ENCODE measurements at places on chromosomes 2 and 18.

DNA sequence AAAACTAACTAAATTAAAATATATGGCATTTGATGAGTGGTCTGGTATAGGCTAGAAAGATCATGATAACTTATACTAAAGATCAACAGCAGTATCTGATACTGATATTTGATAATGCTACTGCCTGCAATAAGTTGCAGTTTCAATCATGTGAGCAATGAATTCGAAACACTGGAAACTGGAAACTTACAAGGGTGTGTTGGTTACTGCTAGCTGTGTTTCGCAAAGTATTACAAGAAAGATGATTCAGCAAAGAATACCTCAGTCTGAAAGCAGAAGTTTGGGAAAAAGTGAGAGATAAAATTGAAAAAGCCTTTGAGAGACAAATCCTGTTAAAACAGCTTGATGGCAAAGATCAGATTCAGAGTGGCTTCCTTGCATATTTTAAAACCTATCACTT lies 294.5 kb downstream of the CCDC178 start:
- no peak for DNase-seq

DNA sequence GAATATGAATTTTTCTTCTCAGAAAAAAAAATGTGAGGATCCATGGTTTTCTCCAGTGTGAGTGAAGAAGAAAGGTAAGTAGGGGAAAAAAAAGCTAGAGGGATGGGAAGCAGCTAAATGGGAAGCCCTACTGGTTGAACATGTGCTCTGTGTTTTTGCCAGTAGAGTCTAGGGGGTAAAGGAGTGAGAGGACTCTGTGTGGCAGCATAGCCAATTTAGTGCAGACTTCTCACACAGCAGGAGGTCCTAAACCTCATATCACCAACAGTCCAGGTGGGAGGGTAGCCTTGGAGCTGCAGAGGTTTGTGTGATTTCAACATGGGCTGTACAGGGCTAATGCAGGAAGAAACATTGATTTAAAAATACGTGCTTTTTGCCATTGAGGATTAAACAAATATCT lies 334.5 kb upstream of the SPHKAP start:
- DNase-seq = no peak

DNA sequence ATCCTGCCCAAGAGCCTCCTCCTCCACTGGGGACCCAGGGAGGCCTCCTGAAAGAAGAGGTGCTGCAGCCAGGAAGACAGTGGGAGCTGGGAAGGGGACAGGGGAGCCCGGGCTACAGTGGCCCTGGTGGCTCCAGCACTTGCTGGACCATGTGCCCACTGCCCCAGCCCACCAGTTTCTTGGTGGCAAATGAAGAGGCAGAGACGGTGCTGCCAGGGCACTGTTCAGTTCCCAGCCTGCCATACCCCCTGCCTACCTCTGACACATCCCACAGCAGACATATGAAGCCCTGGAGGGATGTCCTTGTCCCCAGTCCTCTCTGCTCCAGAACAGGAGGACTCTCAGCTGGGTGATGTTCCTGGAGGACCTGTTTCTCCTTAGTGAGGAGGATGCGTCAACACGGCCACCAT lies 3.7 kb downstream of the RAMP1 start:
- DNase-seq = no peak

DNA sequence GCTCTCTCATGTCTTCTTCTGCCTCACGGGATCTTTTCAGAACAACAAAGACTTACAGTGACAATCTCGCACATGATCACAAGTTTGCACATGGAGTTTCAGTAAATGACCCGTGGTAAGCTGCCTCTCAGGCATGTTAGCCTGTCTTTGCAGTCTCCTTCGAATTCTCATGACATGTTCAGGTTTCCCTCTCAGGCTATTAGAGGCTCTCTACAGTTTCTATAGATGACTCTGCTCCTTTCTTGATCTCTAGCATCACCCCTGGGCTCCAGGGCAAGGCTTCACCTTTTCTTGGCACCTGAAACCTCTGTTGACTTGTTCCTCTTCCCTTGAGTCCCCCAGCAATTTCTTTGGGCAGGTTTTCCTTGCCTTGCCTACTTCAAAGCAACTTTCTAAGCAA lies 23.0 kb downstream of the MPP4 start:
- no peak for DNase-seq

DNA sequence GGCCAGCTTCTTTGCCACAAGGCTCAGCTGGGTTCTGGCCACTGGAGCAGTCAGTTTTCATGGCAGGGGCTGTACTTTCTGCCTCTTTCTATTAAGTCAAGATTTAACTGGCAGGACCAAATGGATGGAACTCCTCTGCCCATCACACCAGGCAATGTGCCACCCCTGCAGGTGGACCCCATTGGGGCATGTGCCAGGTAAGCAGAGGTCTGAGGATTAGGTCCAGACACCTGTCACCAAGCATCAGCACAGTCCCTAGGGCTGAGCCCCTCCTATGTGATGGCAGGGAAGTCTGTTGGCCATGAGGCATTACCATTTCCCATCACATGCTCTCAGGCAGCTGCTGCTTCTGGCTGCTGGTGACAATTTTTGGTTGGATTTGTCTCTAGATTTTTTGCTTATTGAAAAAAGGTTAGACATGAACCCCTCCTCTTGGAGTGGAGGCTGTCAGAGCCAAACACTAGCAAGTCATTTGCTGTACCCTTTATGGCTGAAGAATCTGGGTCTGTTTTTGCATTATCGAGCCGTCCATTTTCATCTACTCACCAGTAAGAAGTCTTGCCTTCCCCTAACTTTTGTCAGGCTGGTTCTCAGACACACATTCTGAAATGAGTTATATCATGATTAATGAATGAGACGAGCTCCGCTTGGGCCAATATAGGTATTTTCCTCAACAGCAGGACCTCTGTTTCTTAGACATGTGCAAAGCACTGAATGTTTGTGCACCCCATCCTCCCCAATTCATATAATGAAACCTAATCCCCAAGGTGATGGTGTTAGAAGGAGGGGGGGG lies 328.0 kb downstream of the TSN start:
- DNase-seq = no peak

- no peak for DNase-seq
These were observed 288.6 kb upstream of the FIGN start for GRCh38 chr2:164024396-164024795.

- no peak for DNase-seq
These were observed 784.1 kb upstream of the CDH7 start for GRCh38 chr18:64966667-64967066.

- no peak for DNase-seq
These were observed 26.8 kb upstream of the SP3 start for GRCh38 chr2:173991856-173992588.

GRCh38 chr2:109376796-109377495 lies 236.8 kb downstream of the SEPTIN10 start:
- DNase-seq = no peak

DNA sequence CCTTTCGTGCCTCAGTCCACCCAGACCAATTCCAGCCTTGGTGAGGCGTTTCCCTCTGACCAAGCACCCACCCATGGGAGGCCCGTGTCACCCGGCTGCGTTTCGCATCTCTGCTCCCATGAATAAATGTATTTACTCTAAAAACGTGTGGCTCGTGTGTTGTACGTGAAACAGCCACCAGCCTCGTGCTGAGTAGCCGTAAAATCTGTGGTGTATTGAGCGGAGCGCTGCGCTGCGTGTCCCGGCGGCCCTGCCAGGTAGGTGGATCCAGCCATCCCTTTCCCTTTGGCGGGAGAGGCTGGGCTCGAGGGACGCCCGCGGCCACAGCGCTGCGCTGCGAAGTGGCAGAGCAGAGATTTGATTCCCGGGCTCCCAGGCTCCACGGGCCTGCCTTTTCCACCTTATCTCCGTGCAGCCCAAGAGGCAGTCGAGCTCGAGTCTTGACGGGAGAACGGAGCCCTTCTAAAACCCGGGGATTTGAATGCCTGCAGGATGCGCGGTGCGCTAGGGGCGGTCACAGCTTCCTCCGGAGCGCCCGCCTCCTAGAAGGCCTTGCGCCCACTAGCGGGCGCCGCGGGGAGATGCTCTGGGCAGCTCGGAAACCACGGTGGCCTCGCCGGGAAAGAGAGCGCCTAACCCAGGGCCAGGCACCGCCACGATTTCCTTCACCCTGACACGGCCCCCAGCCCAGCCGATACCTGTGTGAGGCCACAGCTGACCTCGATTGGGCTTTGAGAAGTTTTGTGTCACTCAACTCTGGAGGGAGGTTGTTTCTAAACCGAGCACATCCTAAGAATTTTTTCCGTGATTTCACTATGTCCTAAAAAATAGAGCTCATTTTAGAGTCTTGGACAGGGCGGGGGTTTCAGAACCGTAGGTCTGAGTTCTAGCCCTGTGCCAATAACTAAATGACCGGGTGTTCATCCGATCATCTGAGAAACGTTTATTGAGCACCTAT lies 3.9 kb upstream of the PSMD1 start:
- DNase-seq = peak; percentile 76

DNA sequence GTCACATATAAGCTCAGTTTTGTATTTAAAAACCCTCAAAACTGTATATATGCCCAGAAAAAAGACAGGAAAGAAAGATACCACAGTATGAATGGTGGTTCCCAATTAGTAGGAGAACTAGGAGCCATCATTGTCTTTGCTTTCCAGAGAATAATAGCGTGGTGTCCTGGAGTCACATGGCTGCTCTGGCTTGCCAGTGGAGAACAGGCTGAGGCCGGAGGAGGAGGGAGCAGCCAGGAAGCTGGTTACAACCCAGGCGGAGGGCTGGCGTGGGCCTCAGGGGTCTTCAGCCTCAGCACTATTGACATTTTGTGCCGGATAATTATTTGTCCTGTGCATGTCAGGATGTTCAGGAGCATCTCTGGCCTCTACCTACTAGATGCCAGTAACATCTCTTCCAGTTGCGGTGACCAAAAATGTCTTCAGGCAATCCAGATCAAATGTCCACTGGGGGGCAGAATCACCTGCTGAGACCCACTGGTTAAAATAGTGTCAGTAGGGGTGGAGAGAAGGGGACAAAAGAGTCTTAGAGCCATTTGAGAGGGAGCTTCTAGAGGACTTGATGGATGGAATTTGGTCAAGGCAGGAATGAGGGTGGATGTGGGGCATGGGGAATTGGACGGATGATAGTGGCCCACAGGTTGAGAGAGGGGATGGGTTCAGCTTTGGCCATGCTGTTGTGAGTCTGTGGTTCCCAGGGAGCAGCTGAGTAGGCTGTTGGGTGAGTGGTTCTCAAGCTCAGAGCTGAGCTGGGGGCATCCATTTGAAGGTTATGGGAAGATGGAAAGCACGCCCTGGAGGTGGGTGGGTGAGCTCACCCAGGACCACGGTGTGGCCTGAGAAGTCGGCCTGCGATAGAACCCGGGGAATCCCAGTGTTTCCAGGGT lies 144.9 kb downstream of the AGAP1 start:
- no peak for DNase-seq

DNA sequence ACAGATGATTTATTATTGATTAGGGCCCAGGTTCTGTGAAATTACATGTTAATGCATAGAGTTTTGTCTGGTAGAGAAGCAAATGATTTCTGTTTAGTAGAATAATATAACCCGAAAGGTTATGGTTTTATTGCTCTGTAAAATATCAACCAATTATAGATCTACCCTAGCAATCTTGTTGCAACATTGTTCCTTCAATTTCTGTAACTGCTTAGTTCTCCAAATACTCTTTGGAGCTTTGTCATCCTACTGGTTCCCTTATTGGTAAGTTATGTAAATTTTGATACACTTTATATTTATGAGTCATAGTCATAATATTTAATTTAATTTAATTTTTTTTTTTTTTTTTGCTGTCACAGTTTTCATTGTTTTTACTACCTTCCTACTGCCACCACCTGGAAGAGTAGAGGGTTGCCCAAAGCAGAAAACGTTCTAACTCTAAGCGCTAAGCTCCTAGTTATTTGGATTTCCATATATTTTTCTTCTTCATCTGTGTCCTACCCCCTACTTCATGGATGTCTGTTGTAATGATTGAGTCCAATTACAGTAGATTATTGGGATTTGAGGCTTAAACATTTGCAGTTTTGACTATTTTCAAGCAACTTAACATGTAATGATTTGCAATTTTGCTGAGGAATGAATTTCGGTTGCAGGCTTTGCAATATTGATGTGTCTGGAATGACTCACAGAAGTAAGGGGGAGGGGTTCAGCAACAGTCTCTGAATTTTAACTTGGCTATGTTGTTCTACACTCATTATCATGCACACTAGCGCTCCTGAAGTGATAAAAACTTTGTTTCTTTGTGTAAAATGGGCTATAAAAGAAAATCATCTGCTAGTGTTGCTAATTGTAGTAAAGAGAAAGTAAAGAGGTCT lies 51.1 kb downstream of the NABP1 start:
- DNase-seq = no peak

DNA sequence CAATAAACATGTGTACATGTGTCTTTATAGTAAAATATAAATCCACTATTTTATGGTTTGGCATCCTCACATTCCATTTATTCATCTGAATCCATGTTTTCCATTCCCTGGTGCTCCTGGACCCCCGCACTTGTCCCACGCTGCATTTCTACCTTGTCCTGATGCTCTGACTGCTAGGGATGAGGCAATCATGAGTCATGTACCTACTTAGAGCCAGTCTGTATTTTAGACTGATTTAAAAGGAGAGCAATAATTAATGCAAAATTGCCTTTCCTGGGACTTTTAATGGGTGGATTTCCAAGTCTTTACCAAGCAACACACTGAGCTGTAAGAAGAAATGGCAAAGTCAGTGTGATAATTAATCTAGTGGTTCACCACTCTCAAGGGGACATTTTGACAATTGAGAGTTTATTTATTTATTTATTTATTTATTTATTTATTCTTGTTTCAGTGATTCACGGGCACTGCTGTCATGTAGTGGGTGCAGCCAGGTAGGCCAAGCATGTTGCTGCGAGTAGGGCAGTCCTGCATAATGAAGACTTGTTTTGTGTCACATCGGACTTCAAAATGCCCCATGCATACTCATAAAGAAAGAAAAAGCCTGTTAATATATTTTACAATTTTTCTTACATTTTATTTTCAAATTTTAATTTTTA lies 419.3 kb upstream of the VWC2L start:
- no peak for DNase-seq

DNA sequence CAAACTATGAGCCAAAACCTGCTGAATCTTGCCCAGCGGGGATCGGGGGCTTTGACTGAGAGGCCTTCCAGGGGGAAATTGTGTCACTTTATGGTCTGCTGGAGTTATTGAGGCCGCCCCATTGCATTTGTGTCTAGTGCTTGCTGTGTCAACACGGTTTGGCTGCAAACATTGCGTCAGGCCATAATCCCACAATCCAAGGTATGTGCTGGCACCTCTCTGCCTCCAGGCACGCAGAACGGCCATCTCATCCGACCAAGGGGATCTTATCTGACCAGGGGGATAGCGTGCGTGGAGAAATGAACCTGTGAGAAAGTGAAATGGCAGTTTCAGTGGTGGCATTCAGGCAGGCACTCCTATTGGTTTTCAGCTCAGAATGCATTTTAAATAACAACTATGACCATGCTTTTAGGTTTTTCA lies 18.1 kb upstream of the LYPD6B start:
- no peak for DNase-seq

- no peak for DNase-seq
These were observed 13.7 kb upstream of the PRELID3A start for GRCh38 chr18:12393998-12394397.
